ENCODE measurements at places on chromosomes 3 and 15. TPM values are rescaled to one million over a fixed set of nuclear protein-coding genes. Genes with fewer than 3 reads are reported as not detected.
A peak's percentile ranks its signal among the peaks of the same experiment; 100 is the strongest.

The ACVR2B gene
- 6.9 TPM for total RNA-seq

The CKMT1A gene
- total RNA-seq: 0.32 TPM

The PIERCE2 gene
- not detected for total RNA-seq

The CPNE4 gene
- total RNA-seq: not detected

DNA sequence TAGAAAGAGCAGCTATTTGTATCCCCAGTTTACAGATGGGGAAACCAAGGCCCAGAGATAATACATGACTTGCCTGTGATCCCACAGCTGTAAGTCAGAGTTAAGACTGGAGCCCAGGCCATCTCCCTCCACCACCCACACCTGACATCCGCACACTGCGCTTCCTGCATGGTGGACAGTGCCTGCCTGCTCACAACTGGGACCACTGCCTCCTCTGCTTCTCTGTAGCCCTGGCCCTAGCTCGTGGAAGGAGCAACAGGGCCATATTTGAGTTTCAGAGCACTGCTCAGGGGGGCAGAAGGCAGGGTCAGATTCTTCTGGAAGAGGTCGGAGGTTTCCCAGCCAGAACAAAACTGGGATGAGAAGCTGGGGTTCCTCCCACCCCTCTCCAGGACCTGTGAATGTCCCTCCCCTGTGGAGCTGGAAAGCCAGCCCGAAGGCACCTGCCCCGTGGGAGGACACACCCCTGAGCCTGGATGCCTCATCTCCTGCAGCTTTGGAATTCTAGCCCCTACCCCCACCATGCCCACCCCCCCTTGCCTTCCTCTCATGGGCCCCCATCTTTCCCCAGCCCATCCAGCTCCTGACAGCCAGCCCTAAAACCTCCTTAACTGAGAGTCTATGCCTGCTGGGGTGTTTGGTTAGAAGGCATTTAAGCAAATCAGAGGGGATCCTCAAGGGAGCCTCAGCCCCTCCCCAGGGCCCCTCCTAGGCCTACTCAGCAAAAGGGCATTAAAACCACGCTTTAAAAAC, 100.1 kb downstream of the TPRA1 start:
- peaks cover 23% of the 10 kb centered on the region for H3K27me3 ChIP-seq
- no peaks in the 10 kb centered on the region for H3K4me1 ChIP-seq
- no peak for DNase-seq
- H3K4me3 ChIP-seq: no peak overlapping the region

DNA sequence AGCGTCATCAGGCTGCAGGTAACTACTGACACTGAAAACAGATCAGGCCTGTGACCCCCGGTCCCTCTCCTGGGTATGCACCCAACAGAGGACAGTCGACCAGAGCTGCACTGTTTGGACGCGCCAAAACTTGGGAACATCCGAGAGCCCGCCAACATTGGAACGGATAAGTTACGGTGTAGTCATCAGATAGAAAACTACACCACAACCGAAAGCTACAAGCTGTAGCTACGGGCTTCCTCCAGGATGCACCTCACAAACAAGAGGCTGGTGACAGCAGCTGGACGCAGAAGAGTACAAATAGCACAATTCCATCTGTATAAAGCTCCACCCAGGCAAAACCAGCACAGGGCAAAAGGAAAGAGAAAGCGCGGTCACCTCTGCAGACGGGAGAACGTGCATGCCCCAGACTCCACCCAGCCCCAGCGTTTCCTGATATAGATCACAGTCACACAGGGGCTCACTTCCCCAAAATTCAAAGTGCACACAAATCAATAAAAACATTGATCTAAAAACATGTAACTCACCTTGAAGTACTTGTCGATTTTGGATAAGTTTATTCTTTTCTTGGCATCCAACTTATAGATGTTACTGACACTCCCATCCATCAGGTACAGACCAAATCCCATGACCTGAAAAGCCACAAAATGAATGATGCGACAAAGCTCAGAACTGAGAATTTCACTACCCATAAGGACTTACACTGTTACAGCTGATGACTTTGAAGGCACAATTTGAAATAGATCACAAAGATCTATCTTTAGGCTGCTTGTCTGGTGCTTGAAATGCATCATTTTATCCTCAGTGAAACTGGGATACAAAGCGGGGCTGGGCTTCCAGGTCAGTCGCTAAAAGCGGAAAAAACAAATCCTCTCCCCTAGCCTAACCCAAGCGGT, 43.3 kb downstream of the CYFIP1 start:
- no peaks in the 10 kb centered on the region for H3K36me3 ChIP-seq
- H3K27me3 ChIP-seq: no peaks in the 10 kb centered on the region
- no peaks in the 10 kb centered on the region for H3K4me1 ChIP-seq
- no peak for DNase-seq

DNA sequence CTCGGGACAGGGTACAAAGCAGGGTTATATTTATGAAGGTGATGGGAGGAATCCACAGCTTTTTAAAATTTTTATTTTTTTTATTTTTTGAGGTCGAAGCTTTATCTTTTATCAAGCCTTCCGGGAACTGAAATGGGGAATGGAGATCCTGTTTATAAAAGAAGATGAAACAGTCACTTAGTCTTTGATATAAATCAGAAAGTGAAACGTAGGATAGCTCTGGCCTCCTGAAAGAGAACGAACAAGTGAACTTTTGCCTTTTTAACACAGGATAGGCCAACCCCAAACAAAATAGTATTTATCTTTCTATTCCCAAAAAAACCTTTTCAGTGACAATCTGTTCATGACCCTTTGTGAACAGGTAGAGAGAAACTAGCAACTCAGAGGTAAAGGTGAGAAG, 634.0 kb upstream of the LMCD1 start:
- H3K27ac ChIP-seq: no peak overlapping the region
- DNase-seq: no peak
- no peaks in the 10 kb centered on the region for H3K4me1 ChIP-seq
- H3K27me3 ChIP-seq: no peaks in the 10 kb centered on the region
- H3K4me3 ChIP-seq: no peak overlapping the region

DNA sequence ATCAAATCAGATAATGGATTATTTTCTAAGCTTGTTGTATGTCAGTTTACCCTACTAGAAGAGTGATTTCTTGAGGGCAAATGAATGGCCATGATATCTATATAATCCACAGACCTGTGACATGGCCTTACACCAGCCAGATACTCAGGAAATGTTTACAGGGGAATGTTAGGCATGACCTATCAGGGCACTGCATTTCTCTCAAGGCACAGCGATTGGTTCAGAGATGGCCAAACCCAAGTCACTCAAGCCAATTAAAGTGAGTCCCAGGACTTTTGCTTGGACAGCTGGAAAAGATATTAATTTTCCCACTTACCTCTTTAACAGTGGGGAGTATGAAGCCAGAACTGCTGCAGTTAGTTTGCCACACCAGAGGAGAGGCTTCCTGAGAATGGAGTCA, 28.7 kb upstream of the GATA2 start:
- H3K27me3 ChIP-seq: peaks cover 18% of the 10 kb centered on the region
- H3K4me1 ChIP-seq: no peaks in the 10 kb centered on the region
- no peaks in the 10 kb centered on the region for H3K36me3 ChIP-seq
- H3K27ac ChIP-seq: no peak overlapping the region
- no peak for DNase-seq
- H3K4me3 ChIP-seq: no peak overlapping the region

GRCh38 chr3:37072892-37073291, 79.6 kb downstream of the MLH1 start:
- no peak overlapping the region for H3K27ac ChIP-seq
- H3K4me1 ChIP-seq: peaks cover 13% of the 10 kb centered on the region
- DNase-seq: peak; percentile 32

DNA sequence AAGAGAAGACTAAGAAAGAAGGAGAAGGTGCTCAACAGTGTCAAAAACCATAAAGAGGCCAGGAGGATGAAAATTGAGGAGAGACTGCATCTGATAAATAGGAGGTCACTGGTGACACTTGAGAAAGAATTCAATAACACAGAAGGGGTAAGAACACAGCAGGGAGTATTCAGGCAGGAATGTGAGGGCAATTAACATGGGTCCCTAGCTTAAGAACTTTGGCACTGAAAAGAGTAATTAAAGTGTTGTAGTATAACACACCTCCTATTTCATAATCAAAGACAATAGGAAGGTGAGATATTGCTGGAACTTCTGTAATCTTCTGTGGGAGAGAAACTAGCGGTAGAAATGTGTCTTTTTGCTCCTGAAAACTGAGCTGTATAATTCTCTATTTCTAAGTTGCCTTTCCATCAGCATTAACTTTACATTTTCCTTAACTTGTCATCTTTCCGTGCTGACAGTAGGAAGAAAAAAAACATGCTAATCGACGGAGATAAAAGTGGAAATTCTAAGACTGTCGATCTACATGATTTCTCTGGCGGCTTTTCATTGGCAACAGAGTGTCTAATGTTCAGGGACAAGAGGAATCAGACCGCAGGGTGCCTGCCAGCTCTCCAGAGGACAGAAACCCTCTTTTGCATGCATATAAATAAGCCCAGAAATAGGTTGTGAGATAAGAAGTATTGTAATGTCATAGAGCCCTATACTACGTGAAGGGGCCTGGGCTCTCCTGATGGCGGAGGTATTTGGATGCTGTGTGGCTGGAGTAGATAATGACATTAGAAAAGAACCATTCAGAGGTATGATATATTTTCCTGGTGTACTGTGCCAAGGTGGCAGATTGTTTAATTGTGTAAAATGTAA, 147.9 kb upstream of the GAP43 start:
- H3K4me3 ChIP-seq: no peak overlapping the region
- H3K4me1 ChIP-seq: no peaks in the 10 kb centered on the region
- H3K27ac ChIP-seq: no peak overlapping the region
- peaks cover 7% of the 10 kb centered on the region for H3K27me3 ChIP-seq

DNA sequence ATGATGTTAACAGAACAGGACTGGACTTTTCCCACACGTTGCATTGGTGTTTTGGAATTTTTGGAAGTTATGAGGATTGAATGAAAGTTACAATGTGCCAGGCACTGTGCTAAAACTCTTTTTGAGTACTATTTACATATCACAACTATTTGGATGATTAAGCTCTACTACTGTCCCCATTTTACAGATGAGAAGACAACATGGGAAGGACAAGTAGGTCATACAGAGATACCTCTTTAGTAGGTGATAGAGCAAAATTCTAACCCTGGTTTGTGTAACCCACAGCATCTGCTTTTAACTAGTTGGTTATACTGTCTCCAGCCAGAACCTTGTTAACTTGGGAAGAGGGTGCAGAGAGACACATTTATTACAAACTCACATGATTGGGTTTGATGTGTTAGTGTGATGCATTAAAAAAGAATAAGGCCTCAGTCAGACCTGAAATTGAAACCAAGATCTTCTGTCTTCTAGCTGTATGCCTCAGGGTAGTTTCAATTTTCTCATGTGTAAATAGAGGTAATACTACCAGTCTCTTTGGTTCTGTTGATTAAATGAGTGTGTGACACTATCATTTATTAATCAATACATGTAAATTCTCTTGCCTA, 1.4 kb downstream of the NDUFB4 start:
- no peak for DNase-seq
- peaks cover 8% of the 10 kb centered on the region for H3K4me1 ChIP-seq
- H3K4me3 ChIP-seq: no peak overlapping the region
- H3K27me3 ChIP-seq: no peaks in the 10 kb centered on the region
- H3K36me3 ChIP-seq: peaks cover 13% of the 10 kb centered on the region

DNA sequence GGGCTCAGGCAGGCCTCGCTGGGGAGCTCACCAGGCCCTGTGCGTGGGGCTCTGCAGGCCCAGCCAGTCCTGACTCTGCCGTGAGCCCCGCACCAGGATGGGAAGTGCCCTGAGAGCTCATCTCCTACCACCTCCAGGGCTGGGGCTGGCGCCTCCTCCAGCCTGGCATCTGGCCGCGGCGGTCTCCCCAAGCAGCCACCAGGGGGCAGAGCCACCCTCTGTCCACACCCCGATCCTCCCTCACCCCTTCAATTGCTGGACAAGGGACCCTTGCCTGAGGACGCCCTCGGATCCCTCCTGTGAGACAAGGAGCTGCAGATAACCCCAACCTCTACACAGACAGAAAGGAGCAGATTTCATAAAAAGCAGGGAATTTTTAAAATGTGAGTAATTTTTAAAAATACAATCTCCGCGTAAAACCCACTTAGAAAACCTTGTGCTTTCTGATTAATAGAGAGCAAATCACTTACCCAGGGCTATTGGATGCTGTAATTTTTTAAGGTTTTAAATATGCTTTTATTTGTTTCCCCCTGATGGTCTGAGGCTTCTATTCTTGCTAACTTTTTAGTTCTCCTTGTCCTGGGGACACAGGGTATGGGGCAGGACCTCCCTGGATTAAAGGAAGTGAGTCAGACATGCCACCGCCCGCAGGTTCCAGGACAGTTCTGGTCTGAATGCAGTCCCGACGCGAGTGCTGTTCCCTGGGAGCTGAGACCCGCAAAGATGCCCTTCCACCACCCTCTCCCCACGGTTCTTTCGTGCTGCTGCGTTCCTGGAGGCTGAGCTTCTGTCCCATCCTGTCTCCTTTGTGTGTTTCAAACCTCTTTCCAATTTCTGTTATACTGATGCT, 52.3 kb upstream of the CHRNA7 start:
- no peak overlapping the region for H3K27ac ChIP-seq
- peaks cover 24% of the 10 kb centered on the region for H3K27me3 ChIP-seq
- no peaks in the 10 kb centered on the region for H3K36me3 ChIP-seq

Data from activated CD8-positive, alpha-beta T cell treated with anti-CD3 and anti-CD28 coated beads for 36 hours (primary cell).